Endothelial cell (in vitro differentiated cells): ENCODE measurements at places on chromosomes 5 and 9.
A peak's percentile ranks its signal among the peaks of the same experiment; 100 is the strongest.

GRCh38 chr9:126533926-126534310 is 79.8 kb upstream of the LMX1B start:
- no peak for DNase-seq

GRCh38 chr5:146050086-146050485 is 55.3 kb downstream of the PLAC8L1 start:
- no peak for DNase-seq

DNA sequence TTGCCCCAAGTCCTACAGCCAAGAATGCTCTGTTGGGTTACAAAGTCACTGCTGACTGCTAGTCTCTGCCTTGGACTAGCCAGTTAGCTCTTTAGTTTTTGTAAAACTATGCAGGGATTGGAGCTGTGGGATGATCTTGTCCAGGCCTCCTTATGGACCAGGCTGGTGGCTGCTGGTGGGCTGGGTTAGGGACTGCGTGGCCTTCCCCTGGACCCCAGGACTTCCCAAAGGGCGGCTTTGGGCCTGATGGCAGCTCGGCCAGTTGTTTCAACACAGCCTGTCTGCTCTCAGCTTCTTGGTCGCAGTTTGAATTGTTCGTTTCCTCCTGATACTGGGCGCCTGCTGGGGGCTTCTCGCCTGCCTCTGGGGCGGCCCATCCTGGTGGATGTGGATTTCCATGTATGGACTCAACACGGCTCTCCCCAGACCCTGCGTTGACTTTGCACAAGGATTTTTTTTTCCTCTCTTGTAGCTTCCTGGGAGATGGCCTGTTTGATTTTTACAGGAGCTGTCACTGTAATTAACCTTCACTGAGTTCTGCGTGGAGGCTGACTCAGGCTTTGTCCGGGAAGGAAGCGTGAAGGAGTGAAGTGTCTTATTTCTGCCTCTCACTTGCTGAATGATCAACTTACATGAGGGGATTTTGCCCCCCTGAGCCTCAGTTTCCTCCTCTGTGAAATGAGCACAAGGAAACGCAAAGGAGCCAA is 91.9 kb upstream of the NEURL1B start:
- DNase-seq: no peak

DNA sequence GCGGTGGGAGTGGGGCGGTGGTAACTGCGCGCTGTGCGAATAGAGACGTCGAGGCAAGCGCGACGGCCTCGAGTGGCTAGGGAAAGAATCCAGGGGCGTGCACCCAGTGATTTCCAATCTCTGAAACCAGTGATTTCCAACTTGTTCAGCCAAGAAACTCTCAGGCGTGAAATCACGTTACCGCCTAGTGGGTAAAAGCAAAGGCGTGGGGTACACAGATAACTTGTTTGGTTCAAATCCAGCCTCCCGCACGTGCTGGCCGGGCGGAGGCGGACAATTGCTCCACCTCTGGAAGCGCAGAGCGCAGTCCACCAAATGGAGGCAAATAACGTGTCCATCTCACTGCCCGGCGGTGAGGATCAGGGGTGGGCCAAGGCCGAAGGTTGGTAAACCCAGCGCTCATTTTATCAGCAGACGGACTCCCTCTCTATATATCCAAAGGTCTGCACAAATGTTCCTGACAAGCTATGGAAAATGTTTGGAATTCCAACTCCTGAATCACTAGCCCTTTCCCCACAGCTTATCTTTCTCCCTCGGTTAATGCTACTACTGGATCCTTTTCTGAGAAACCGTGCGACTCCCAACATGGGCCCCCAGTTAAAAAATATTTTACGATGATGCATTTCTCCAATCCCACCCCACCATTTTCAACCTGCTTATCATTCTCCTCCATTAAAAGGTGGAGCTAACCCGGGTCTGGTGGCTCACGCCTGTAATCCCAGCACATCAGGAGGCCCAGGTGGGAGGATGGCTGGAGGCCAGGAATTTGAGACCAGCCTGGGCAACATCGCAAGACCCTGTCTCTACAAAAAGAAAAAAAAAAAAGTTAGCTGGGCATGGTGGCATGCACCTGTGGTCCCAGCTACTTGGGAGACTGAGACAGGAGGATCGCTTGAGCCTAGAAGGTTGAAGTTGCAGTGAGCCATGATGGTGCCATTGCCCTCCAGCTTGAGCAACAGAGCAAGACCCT is 950 bp upstream of the FNBP1 start:
- DNase-seq: peak; percentile 19

DNA sequence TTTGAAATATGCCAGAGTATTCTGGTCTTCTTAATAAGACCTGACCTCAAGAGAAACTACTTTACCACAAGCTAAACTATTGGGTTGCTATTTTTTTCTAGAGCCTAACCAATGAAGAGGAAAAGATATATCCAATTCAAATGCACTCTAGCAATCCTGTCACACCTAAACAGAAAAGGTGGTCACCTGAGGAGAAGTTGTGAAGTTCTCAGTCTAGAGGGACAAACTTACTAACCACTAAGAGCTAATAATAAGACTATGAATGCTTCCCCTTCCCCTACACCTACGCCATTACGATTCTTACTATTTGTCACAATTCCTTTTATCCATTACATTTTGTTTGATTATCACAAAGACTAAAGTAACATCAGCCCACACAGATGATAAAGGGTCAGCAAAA is 29.7 kb downstream of the RLN2 start:
- DNase-seq: no peak

- peak; percentile 53 for DNase-seq
These were observed 111.0 kb upstream of the RETREG1 start for GRCh38 chr5:16727755-16728325.

GRCh38 chr5:169050146-169050571 is 250.8 kb downstream of the SLIT3 start:
- DNase-seq: no peak

DNA sequence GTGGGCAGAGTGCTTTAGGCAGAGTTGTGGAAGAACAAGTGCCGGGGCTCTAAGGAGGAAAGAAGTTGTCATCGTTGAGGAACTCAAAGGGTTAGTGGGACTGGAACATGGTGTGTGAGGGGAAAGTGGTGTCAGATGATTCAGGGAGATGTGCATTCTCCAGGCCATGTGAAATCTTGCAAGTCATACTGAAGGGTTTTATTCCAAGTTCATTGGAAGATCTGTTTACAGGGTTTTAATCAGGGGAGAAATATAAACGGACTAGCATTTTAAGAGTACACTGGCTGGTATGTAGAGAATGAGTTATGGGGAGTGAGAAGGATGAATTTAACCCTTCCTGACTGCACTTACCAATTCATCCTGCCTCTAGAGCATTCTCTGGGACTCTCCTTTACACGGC is 49.3 kb downstream of the NR2F1 start:
- no peak for DNase-seq

DNA sequence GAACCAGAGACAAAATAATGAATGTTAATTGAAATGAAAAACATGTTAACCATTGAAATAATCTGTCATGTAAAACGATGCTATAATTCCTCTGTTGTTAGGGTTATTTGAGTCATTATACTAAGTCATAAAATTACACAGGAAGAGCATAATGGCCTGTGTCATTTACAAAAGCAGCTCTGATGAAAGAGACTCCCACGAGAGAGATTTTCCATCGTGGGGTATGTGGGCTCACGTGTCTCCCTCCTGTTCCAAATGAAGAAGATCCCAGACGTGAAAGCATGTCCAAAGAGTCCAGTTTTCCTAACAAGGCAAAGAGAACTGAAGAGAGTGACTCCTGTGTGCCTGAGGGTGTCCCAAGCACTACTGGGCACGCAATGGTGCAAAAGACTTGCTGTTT is 379.8 kb downstream of the SPOCK1 start:
- no peak for DNase-seq

DNA sequence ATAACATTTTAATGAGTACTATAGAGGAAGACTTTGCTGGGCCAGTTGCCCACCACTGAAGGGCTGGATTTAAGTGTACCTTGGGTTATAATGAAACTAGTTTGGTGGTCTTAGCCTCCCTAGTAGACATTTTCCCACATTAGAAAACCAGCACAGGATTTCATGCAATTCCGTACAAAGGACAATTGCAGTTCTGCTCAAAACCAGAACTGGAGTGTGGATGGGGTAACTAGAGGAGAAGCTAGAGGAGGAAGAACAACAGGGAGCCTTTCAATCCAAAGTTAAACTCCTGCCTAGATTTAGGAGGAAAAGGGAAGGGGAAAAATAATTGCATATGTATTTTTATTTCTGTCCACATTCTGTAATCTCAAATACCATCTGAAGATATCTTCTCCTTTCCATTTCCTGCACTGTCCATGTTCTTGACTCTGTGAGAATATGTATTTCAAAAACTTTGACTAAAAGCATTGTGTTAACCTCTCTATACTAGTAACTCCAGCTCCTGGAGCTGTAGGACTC is 97.5 kb upstream of the SSBP2 start:
- no peak for DNase-seq

DNA sequence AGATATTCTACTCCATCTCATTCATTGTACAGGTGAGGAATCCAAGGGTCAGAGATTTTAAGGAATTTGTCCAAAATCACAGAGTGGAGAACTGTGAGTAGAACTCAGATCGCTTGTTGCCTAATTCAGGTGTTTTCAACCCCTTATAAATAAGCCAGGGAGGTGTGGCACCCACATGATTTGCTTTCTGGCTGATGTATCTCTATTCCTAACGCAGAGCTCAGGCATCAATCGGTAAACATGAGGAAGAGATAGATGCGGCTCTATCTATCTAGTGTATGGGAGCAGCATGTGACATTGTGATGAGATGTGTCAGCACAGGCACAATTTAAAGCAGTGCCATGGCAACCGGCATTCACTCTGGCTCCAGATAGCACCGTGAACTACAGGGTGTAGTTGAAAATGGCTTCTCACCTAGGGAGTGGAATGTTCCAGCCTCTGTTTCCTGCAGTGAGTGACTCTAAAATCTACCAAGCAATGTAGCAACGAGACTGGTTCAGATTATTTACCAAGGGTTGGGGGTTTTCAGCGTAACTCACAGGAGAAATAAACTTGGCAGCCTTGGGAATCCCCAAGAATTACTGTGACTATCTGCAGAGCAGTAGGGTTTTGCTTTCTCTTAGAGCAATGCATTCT is 53.4 kb upstream of the SUB1 start:
- DNase-seq: no peak

DNA sequence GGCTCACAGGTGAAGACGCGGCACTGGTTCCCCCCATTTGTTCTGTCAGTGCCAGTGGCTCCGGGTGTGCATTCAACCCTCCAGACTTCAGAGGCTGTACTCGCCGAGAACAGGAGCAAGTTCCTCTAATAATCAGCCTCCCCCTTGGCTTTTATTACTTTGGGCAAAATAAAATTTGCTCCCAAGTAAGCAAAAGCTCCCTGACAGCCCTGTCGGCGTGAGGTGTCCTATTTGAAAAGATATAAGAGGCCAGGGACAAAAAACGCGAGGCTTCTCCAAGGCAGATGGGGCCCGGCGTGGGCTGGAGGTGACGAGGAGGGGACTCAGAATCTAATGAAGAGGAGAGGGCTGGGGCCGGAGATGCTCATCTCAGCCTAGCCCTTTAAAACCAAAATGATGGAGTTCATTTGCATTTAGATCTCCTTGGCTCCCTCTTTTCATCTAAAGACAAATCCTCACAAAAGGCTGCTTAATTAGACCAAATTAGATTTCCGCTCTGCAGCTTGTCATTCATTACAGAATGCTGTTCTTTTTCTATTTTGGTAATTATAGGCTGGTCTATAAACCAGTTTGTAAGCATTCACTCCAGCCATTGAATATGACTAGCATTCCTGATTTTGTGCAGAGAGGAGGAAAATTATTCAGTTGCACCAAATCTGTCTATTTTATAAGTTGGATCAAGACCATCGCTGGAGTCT is 68.5 kb downstream of the CFAP77 start:
- DNase-seq: no peak

GRCh38 chr9:136597141-136597885 is 51.5 kb upstream of the NOTCH1 start:
- no peak for DNase-seq

DNA sequence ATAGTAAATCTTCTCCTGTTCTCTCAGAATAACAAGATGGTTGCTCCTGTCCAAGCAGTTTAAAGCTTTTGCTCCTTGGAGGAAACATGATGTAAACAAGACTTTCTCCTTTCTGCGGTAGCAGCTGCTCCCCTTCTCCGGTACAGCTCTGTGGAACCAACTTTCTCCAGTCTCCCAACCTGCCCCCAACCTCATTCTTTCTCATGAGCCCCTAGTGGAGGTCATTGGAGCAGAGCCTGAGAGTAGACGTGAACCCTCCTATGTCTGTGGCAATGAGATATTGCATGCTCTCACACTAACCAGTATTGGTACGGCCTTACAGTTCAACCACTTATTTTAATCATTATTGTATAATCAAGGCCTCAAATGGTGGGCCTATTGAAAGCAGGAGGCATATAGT is 483.8 kb upstream of the CDH10 start:
- DNase-seq: no peak
